ENCODE measurements at places on chromosomes 16 and 17. TPM values are rescaled to one million over a fixed set of nuclear protein-coding genes. Genes with fewer than 3 reads are reported as not detected.

- no peak for DNase-seq
Measured at GRCh38 chr17:7137171-7137943, 22.7 kb upstream of the ASGR2 start.

DNA sequence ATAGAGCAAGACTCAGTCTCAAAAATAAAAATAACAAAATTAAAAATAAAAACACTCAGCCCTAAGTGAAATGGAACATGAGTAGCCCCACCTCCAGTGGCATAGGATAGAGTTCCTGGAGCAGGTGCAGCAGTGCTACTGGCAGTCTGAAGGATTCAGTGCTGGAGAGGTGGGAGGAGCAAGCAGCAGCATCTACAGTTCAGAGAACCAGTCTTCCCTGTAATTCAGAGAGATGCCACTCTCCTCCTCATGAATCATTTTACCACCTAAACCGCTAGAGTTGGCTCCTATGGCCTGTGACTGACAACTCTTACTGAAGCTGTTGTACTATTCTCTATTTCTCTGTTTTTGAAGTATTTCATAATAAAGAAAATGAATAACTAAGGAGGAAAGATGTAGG lies 56.0 kb upstream of the SMURF2 start:
- DNase-seq: no peak

DNA sequence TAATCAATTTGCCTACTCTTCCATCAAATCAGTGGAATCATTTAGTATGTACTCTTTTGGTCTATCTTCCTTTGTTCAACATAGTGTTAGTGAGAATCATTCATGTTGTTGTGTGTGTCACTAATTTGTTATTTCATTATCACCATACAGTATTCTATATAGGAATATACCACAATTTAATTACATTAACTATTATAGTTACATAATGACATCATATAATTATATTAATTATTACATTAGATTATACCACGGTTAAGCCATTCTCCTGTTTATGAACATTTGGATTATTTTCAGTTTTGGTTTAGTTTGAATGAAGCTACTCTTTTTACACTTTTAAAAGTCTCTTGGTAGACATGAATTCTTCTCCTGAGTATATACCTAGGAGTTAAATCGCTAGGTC lies 40.4 kb downstream of the MYO1D start:
- DNase-seq: no peak

The GPR139 gene
- not detected for total RNA-seq

The MYH13 gene
- total RNA-seq: not detected

The NRN1L gene
- total RNA-seq: not detected

The EFNB3 gene
- 32.3 TPM for total RNA-seq

The BAHCC1 gene
- total RNA-seq: 36.9 TPM

All from progenitor cell of endocrine pancreas (in vitro differentiated cells).